ENCODE measurements at places on chromosomes 4 and X. TPM values are rescaled to one million over a fixed set of nuclear protein-coding genes. Genes with fewer than 3 reads are reported as not detected.

The GABRB1 gene
- total RNA-seq: 6.4 TPM

The SPANXB1 gene
- not detected for total RNA-seq

The BGN gene
- 95.9 TPM for total RNA-seq

The ADH1A gene
- not detected for total RNA-seq

The PITX2 gene
- total RNA-seq: 0.36 TPM

The TLL1 gene
- 2.8 TPM for total RNA-seq

The GCNA gene
- 1.00 TPM for total RNA-seq

The PAGE4 gene
- total RNA-seq: not detected

The USP51 gene
- total RNA-seq: 3.1 TPM

The DUSP21 gene
- total RNA-seq: not detected

The DGKK gene
- total RNA-seq: not detected

The LONRF3 gene
- total RNA-seq: 1.9 TPM

DNA sequence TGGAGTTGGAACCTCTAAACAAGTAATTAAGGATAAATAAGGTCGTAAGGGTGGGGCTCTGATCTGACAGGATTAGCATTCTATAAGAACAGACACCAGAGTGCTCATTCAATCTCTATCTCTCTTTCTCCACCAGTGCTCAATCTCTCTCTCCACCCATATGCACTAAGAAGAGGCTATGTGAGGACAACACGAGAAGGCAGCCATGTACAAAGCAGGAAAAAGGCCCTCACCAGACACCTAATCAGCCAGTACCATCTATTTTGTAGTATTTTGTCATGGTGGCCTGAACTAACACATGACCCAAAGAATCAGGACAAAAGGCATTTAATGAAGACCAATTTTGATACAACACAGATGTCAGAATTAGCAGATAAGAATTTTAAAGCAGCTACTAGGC is 16.8 kb downstream of the RFC1 start:
- no peaks in the 10 kb centered on the region for H3K4me1 ChIP-seq
- DNase-seq: no peak
- no peak overlapping the region for H3K4me3 ChIP-seq

DNA sequence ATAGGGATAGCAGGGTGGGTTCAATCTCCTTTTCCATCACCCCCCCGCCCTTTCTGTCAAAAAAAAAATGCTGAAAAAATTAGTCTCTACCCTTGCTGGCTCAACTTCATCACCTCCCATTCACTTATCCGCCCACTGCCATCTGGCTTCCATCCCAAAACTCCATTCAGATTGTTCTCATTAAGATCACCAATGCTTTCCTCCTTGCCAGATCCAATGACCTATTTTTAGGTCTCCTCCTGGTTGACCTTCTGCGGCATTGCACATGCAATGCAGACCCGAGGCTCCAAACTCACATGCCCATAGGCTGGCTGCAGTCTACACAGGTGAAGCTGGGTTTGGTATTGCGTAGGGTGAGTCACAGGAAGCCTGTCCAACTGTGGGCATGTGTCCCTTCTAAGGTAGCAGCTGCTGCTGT is 21.1 kb upstream of the STIM2 start:
- no peaks in the 10 kb centered on the region for H3K36me3 ChIP-seq
- H3K27ac ChIP-seq: no peak overlapping the region
- peaks cover 20% of the 10 kb centered on the region for H3K4me1 ChIP-seq

GRCh38 chr4:168859888-168860694 is 150.0 kb downstream of the CBR4 start:
- DNase-seq: no peak
- H3K27me3 ChIP-seq: no peaks in the 10 kb centered on the region
- H3K27ac ChIP-seq: no peak overlapping the region
- peaks cover 64% of the 10 kb centered on the region for H3K4me1 ChIP-seq
- H3K4me3 ChIP-seq: no peak overlapping the region
- H3K36me3 ChIP-seq: peaks cover 12% of the 10 kb centered on the region

GRCh38 chrX:11439846-11440245 is 146.6 kb downstream of the AMELX start:
- no peaks in the 10 kb centered on the region for H3K4me1 ChIP-seq
- H3K36me3 ChIP-seq: no peaks in the 10 kb centered on the region
- no peaks in the 10 kb centered on the region for H3K27me3 ChIP-seq
- no peak overlapping the region for H3K4me3 ChIP-seq
- no peak overlapping the region for H3K27ac ChIP-seq

DNA sequence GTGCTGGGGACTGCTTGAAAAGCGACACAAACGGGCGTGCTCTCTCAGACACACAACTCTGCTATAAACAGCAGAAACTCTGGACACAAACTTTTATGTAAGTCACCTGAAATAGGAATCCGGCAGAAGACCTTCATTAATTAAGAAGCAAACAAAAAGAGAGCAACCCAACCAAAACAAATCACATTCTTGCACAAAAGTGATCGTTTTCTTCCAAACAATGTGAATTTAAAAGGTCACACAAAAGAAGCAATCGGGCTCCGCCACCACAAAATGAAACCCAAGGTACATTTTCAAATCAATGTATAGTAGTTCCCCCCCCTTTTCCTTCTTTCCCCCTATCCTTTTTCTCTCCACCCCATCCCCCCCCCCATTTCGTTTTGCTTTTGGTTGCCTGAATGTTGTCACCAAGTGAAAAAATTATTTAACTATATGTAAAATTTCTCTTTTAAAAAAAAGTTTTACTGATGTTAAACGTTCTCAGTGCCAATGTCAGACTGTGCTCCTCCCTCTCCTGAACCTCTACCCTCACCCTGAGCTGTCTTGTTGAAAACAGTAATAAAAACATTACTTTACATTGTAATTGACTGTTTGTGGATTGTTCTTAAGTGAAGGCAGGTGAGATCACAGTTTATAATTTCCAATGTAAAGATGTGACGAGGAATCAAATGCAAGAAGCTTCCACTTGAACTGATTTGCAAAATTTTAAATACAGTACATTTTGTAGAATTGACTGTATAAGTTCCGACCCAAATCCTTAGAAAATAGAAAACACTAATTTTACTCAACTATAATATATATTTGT is 2.4 kb downstream of the MAB21L2 start:
- no peak overlapping the region for H3K27ac ChIP-seq
- DNase-seq: no peak
- H3K4me1 ChIP-seq: no peaks in the 10 kb centered on the region
- peak overlapping the region; percentile 45 for H3K4me3 ChIP-seq

GRCh38 chr4:38576767-38577166 is 87.2 kb upstream of the KLF3 start:
- no peak overlapping the region for H3K27ac ChIP-seq
- no peak for DNase-seq
- H3K4me1 ChIP-seq: no peaks in the 10 kb centered on the region
- no peak overlapping the region for H3K4me3 ChIP-seq

DNA sequence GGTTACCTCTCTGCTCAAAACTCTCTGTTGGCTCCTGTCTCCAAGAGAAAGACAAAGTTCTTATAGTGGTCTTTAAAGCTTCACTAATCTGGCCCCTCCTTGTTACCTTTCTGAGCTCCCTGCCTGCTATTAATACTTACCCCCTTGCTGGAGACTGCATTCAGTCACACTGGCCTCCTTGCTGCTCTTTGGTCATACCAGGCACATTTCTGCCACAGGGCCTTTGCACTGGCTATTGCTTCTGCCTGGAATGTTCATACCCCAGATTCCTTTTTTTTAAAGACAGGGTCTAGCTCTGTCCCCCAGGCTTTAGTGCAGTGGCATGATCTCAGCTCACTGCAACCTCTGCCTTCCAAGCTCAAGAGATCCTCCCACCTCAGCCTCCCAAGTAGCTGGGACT is 15.9 kb upstream of the RAB9A start:
- no peak overlapping the region for H3K4me3 ChIP-seq
- no peak overlapping the region for H3K27ac ChIP-seq
- H3K27me3 ChIP-seq: no peaks in the 10 kb centered on the region
- no peaks in the 10 kb centered on the region for H3K36me3 ChIP-seq

- no peaks in the 10 kb centered on the region for H3K36me3 ChIP-seq
- no peak overlapping the region for H3K27ac ChIP-seq
- DNase-seq: no peak
- no peaks in the 10 kb centered on the region for H3K27me3 ChIP-seq
- H3K4me3 ChIP-seq: no peak overlapping the region
Observed at GRCh38 chr4:80419946-80420345, 84.4 kb downstream of the CFAP299 start.

GRCh38 chrX:39196192-39197102 is 395.2 kb downstream of the MID1IP1 start:
- DNase-seq: no peak
- no peaks in the 10 kb centered on the region for H3K4me1 ChIP-seq
- H3K27me3 ChIP-seq: no peaks in the 10 kb centered on the region
- H3K4me3 ChIP-seq: no peak overlapping the region
- H3K27ac ChIP-seq: no peak overlapping the region

GRCh38 chr4:5052204-5052702 is 973 bp downstream of the STK32B start:
- no peaks in the 10 kb centered on the region for H3K36me3 ChIP-seq
- no peak overlapping the region for H3K27ac ChIP-seq
- peaks cover 14% of the 10 kb centered on the region for H3K4me1 ChIP-seq
- peak overlapping the region; percentile 49 for H3K4me3 ChIP-seq

DNA sequence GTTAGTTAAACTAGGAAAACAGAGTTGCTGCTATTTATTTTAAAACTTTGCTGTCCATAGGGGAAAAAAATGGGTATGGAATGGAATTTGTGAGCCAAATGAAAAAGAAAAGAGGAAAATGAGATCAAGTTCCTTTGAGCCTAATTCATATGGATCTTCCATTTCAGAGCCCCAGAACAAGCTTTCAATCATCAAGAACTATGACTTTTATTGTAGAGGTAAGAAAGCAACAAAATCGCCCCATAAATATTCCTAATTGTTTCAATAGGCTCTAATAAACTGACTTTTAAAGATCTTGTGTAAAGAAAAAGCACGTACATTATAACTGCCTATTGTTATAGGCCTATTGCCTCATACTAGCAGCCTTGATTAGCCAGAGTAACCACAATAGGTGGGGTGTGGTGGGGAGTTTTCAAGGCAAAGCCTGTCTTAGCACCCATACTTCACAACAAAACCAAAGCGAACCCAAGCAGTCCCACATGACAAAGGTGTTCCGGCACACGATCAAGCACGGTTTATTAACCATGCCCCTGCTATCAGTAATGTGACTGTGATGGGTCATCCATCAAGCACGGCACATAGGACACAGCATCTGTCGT is 44.4 kb downstream of the RBM47 start:
- no peaks in the 10 kb centered on the region for H3K36me3 ChIP-seq
- H3K4me1 ChIP-seq: no peaks in the 10 kb centered on the region
- peaks cover 7% of the 10 kb centered on the region for H3K27me3 ChIP-seq
- DNase-seq: no peak
- no peak overlapping the region for H3K27ac ChIP-seq

- no peak overlapping the region for H3K4me3 ChIP-seq
- no peaks in the 10 kb centered on the region for H3K27me3 ChIP-seq
- peaks cover 2% of the 10 kb centered on the region for H3K36me3 ChIP-seq
- peaks cover 5% of the 10 kb centered on the region for H3K4me1 ChIP-seq
- DNase-seq: no peak
Observed at GRCh38 chrX:44970709-44971108, 97.7 kb downstream of the KDM6A start.

GRCh38 chr4:133997436-133997835 is 204.2 kb downstream of the PABPC4L start:
- H3K4me3 ChIP-seq: no peak overlapping the region
- no peaks in the 10 kb centered on the region for H3K4me1 ChIP-seq
- H3K27me3 ChIP-seq: no peaks in the 10 kb centered on the region
- H3K36me3 ChIP-seq: no peaks in the 10 kb centered on the region
- H3K27ac ChIP-seq: no peak overlapping the region
- no peak for DNase-seq

DNA sequence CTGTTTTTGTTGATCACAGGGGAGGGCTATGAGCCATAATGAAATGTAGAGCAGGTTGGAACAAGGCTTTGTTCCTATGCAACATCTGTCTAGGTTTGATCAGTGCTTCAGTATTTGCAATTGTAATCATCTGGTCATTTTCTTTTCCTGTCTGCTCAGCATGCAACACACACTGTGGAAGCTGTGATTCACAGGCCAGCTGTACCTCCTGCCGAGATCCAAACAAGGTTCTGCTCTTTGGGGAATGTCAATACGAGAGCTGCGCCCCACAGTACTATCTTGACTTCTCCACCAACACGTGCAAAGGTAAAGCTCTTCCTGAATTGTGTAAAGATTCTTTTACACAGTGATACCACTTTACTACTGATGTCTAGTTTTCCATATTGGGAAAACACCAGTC is 181.9 kb upstream of the ANXA3 start:
- H3K27me3 ChIP-seq: no peaks in the 10 kb centered on the region
- no peak overlapping the region for H3K27ac ChIP-seq
- no peak for DNase-seq
- H3K4me1 ChIP-seq: no peaks in the 10 kb centered on the region
- H3K36me3 ChIP-seq: no peaks in the 10 kb centered on the region

DNA sequence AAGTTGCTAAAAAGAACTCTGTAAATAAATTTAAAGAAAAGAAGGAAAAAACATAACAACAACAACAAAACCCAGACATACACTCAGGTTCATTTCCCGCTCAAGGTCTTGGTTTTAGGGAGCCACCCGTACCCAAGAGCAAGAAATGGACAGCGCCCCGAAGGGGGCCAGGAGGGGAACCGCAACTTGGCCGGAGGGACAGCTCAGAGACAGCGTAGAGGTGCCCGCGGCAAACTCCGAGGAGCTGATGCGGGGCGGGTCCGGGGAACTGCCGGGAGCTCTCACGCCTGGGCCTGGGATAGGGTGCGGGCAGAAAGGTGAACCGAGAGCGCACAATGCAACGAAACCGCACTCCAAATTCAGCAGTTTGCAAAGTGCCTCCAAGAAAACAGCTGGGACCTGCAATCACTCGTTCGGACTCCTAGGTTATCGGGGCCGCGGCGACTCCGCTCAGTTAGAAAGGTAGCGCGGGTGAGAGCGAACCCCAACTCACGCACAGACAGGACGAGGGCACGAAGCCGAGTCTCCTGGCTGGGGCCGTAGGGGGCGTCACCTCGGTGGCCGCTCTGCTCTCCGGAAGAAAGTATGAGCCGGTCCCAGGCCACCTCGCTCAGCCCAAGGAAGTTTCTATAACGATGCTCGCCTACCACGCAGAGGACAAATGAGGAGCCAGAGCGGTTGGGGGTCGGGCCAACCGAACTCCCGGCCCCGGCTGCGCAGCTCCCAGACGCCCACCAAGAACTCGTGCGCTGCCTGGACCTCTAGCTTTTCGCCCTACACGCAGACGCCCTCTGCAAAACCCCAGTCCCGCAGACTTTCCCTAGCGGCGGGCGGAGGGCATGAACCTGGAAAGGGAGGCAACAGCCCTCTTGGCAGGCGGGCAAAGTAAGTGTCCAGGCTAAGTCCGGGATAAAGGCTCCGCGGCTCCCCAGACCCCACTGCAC is 1.4 kb downstream of the NDNF start:
- peak overlapping the region; percentile 72 for H3K27ac ChIP-seq
- peak; percentile 49 for DNase-seq
- H3K36me3 ChIP-seq: no peaks in the 10 kb centered on the region
- H3K4me1 ChIP-seq: no peaks in the 10 kb centered on the region
- peaks cover 12% of the 10 kb centered on the region for H3K27me3 ChIP-seq

DNA sequence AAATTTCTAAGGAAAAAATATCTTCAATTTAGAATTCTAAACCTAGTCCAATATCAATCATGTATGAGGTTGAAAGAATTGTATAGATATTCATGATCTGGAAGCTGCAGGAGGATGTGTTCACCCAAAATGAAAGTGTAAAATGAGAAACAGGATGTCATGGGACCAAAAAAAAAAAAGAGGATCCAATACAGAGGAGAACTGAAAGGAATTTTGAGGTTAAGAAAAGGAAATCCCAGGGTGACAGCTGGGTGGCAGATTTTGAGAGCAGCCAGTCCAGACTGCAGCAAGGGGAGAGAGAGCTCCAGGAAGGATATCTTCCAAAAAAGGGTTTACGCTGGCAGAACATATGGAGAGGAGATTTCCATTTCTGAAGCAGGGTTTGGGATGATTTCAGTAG is 38.9 kb downstream of the TLR10 start:
- no peak overlapping the region for H3K27ac ChIP-seq
- H3K4me1 ChIP-seq: no peaks in the 10 kb centered on the region
- H3K4me3 ChIP-seq: no peak overlapping the region
- H3K36me3 ChIP-seq: no peaks in the 10 kb centered on the region
- H3K27me3 ChIP-seq: no peaks in the 10 kb centered on the region
